ENCODE measurements at places on chromosomes 6 and 20.

GRCh38 chr20:21509079-21509596 lies 4.7 kb downstream of the NKX2-2 start:
- DNase-seq = no peak

GRCh38 chr6:109033655-109034054 lies 61.0 kb downstream of the SESN1 start:
- no peak for DNase-seq

- DNase-seq = no peak
Observed at GRCh38 chr6:152218887-152219286, 411.4 kb downstream of the ESR1 start.

DNA sequence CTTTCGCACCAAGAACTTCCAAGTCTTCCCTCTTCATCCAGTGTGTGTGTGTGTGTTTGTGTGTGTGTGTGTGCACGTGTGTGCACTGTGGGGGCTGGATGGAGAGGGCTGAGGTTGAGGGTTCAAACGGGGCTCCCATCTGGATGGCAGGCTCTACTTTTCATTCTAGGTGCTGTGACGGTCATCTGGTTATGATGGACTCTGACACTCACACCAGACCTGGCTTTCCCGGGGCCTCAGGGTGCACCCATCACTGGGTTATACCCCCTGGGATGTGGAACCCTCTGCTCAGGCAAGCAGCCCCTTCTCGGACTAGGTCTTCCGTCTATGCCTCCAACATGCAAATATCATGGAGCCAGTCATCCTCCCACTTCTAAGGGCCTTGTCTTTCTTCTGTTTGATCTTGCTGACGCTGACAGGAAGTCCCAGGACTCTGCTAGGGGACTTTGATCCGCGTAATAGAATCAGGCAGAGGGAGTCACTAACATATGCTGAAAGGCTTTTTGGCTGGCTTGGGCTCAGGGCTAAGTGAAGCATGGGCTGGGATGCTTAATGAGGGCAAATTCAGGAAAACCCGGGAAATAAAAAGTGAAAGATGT lies 313.6 kb downstream of the CDC5L start:
- no peak for DNase-seq

DNA sequence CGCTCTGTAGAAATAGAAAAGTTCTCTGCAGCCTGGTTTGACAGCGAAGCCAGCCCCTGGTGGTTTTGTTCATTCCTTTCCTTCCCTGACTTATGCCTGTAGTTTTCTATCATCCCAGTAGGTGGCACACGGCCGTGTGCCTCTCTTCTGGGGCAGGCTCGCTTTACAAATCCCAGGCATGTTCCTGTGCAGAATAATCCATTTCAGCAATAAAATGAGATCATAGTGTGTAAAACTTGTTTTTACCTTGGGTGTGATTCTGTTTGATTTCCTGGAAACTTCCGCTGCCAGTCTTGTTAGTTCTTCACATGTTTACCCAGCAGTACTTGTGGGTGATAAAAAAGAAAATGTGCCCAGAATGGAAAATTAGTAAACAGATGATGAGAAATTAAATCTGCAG lies 7.4 kb upstream of the INSM1 start:
- no peak for DNase-seq

DNA sequence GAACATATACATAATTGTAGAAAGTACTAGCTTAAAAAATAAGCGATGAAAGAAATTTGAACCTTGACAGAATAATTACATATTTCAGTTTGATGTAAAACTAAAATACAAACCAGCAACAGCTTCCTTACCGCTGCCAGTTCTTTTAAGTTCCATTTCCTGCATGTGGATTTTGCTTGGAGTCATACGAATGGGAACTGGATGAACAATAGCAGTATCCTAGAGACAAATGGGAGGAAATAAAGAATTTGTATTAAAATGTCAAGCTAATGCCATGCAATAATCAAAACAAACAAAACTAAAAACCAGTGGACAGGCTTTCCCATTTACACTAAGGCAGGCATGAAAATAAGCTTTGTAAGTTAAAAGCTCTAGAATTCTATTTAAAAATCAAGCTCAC lies 67.1 kb downstream of the REPS1 start:
- no peak for DNase-seq

DNA sequence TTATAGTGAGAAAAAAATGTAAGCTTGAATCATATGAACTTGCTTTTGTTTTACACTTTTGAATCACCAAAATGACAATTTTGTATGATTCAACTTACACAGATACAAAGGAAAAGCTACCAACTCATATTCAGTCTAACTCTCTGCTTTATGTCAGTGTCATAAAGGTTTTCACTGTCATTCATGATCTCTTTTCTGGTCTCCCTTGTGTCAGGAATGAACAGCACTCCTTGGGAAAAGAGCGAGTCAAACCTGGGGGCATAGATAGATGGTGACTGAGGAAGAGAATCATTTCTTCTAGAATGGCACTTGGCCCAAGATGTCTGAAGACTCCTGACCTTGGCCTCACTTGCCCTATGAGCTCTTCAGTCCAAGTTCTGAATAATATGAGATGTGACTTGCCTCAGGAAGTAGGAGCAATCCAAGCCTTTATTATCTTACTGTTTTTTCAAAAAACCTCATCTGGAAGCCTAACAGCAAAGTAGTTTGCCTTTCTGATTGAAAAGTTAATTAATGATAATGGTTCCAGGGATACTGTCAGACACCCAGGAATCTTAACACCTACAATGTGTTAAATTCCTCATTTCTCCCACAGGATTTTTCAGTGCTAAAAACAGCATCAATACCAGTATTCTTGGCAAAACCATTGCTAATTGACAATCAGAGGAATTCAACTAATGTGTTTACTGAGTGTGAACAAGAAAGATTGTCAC lies 270.0 kb upstream of the HSF2 start:
- DNase-seq = no peak

GRCh38 chr20:8777911-8778310 lies 291.0 kb upstream of the PLCB4 start:
- no peak for DNase-seq

GRCh38 chr6:122779667-122780066 lies at the start of gene FABP7:
Gene FABP7, plus strand, starts transcription at chr6:122779716. Its CDS starts 79 bp downstream, at chr6:122779795.
- no peak for DNase-seq

DNA sequence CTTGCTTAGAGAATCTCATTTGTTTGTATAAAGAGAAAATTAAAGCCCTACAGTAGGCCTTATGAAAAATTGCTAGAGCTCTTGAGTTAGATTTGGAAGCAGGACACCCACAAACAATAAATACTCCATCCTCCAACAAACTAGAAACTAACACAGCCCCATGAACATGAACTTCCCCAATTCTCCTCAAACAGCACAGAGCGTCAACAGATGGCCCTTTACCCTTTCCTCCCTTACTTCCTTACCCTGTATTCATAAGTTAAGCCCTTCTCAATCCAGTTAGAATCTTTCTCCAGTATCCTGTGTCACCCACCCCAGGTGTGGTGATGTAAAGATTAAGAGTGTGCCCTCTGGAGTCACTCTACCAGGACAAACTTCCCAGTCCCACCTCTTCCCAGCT lies 113.7 kb downstream of the UNC5CL start:
- DNase-seq = no peak

GRCh38 chr20:58864346-58864745 lies 11.8 kb downstream of the GNAS start:
- no peak for DNase-seq

- DNase-seq = no peak
Observed at GRCh38 chr6:139367810-139368351, 6.6 kb downstream of the CITED2 start.

DNA sequence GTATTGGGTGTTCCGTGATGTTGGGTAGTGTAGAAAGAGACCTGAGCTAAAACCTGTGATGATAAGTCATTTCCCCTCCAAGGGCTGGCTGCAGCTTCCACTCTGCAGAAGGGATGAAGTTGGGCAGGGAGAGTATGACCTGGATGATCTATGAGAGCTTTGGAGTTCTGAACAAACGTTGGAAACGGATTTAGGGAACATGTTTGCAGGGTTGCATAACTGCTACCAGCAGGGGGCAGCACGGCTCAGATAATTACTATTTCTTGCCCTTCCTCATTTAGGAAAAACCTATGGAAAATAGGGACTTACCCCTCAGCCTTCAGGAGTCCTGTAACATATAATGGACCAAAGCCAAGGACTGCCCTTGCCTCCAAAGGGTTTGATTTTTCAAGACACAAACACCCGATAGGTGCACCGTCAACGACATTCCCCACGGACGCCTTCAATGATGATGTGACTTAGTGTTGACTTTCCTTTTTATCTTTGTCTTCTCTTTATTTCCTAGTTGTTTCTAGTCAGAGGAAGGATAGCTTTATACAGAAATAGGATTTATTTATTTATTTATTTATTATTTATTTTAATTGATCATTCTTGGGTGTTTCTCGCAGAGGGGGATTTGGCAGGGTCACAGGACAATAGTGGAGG lies 164.9 kb upstream of the SASH1 start:
- no peak for DNase-seq

- no peak for DNase-seq
Observed at GRCh38 chr6:74073429-74073828, 377.4 kb downstream of the CD109 start.

- DNase-seq = no peak
Observed at GRCh38 chr6:35669451-35670045, 19.2 kb downstream of the FKBP5 start.

GRCh38 chr6:160161647-160161986 lies 40.0 kb downstream of the SLC22A1 start:
- no peak for DNase-seq

- no peak for DNase-seq
Observed at GRCh38 chr6:159004592-159004991, 4.6 kb upstream of the RSPH3 start.

DNA sequence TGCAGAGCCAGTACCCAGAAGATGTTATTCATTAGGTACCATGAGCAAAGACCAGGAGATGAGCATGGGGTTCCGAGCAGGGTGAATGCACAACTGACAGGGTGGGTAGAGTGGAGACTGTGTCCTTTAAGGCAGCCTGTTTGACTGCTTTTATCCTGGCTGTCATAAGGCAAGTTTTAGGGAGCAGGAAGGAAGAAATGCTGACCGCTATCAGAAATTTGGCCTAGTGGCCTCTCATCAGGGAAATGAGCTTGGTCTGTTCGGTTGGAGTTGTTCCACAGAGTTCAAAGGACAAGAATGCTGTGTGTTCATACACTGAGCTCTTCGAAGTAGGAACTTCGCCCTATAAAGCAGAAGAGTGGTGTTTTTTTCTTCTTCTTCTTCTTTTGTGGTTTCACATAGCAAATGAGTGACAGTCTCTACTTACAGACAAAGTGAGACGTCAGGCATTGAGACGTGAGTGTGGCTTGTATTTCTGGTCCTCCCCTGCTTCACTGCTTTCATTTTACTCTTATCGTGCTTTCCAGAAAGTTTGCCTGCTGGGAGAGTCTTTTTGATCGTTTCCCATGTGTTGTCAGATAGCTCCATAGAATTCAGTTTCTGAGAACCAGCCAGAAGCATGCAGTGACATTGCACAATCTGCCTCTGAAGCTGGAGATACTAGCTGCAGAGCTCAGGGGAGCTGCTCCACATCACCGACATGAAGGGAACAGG lies at the start of gene CASS4:
TSS of gene CASS4 (plus strand) at position 502 of the 714 bp plus-strand sequence. CDS start at position 701, 199 bp downstream.
- peak; percentile 6 for DNase-seq

DNA sequence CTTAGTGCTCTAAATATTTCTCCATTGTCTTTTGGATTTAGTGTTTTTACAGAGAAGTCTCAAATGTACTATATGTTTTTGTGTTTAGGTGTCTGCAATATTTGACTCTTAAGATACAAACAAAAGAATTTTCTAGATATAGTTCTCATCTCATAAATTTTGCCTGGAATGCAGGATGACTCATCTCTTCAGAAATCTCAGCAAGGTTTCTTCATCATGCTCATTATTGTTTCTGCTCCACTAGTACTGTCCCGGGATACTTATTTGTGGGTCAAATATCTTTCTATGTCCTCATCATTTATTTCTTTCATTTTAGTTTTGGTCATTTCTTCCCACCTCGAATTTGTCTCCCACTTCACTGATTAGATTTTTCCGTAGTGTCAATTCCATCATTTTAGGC lies 9.5 kb downstream of the AHI1 start:
- DNase-seq = no peak

DNA sequence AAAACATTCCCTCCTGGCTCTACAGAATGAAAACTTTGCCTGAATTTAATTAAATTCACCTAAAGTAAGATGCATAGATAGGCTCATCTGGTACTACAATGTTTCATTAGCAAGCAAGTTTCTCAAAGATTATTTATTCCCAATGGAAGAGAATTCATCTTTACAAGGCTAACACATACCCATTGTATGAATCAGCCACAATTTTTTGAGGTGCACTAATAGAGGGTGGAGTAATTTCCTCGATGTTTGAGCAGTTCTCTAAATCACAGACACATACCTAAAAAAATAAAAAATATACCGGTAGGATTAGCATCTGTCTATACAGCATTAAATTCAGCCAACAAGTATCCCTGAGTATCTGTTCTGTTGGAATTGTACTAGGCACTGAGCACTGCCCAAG lies 32.7 kb downstream of the ROS1 start:
- no peak for DNase-seq

GRCh38 chr20:41992481-41992880 lies 374.3 kb upstream of the CHD6 start:
- no peak for DNase-seq

DNA sequence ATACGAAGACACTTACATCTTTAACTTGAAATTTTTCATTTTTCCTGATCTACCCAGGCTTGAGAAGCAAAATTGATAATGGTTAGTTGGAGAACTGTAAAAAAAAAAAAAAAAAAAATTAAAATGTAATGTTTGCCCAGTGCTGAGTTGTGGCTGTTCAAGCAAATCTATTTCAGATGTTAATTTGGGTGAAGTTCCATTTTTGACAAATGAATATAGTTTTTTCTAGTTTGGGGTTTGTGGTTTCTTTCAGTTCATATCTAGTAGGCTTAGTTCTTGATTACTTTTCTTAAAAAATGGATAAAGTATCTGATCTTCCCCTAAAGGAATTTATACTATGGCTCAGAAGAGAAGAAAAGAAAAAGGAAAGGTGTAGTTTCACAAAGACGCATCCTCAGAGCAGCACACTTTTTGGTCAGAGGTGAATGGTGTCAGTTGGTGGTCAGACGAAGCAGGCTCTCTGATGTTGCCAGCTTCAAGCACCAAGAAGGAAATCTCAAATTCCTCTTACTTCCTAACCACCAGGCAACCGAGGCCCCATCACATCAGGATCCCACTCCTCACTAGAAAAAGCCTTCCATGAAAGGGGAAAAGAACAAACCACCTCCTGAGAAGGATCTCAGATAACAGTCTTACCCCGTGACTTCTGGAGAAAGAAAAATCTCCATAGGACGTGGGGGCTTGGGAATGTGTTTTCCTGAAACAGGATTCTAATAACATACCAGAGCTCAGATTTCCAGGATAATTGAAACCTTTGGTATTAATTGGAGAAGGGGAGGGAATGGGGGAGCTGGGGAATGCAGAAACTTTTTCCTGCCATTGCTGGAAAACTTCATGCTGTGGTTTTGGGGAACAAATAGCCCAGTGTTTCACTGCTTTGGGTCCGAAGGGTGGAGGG lies 396.2 kb downstream of the CD83 start:
- no peak for DNase-seq

DNA sequence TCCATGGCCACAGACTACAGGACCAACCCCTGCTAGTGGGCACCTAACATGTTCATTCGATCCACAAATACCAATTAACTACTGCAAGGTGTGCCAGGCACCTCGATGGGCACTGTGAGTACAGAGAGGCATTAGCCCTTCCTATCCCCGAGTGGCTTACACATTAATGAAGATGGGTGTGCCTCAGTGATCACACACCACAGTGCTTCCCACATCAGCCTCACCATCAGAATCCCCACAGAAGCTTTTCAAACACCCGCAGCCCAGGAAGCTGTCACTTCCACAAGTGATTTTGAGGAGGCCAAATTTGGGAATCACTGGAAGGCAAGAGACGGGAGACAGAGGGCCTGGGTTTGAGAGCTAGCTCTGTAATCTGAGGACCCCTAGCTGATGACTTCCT lies 23.7 kb downstream of the EZR start:
- DNase-seq = no peak

- no peak for DNase-seq
Observed at GRCh38 chr6:22638320-22638719, 69.0 kb downstream of the HDGFL1 start.
